ENCODE measurements at places on chromosomes 11 and 22.

- no peak for DNase-seq
Measured at GRCh38 chr11:103537904-103538502, 428.8 kb downstream of the DYNC2H1 start.

DNA sequence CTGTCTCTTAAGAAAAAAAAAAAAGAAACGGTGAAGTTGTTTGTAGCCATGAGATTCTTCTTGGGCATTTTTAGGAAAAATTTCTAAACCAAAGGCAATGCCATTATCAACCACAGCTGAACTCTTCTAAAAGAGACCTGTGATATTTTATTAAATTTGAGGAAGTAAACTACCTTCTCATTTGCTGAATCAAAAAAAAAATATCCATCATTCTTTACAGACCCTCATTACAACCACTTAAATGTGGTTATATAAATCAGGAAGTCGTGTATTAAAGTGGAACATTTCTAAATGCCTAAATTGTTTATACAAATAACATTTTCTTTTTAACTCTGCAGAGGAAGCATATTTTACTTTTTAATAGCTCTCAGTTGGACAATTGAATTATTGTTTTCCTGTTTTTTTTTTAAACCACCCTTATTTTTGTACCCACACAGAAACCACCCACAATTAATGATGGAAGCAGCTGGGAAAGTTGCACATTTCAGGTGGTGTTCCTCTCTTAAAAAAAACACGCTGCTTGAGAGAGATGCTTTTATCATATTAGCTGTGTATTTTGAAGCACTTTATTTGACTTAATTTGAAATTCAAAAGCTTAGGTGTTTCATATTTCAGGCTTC, 91.2 kb downstream of the ARHGAP42 start:
- no peak for DNase-seq

DNA sequence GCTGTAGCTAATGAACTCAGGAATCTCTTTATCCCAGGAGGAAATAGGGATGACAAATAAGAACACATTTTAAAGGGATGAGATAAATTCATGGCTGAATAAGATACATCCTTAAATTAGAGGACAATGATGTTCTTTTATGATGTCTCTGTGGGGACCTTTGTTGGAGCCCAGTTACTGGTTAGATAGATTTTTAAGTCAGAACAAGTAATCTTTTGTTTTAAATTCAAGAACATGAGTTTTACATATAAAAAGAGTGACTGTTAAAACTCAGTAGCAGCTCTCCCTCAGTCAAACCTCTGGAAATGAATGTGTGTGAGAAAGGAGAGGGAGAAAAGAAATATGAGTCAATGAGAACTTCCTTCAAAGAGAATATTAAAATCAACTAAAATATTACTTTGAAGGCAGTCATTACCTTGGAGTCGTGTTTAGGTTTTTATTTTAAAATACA, 241.6 kb downstream of the SWAP70 start:
- DNase-seq = no peak

- DNase-seq = peak; percentile 79
Measured at GRCh38 chr11:124114942-124115781, at the start of gene VWA5A. VWA5A (plus strand) TSS chr11:124115450; CDS start chr11:124117512, 2,062 bp downstream.

- DNase-seq = no peak
Measured at GRCh38 chr11:113332638-113333329, 18.4 kb downstream of the TTC12 start.

DNA sequence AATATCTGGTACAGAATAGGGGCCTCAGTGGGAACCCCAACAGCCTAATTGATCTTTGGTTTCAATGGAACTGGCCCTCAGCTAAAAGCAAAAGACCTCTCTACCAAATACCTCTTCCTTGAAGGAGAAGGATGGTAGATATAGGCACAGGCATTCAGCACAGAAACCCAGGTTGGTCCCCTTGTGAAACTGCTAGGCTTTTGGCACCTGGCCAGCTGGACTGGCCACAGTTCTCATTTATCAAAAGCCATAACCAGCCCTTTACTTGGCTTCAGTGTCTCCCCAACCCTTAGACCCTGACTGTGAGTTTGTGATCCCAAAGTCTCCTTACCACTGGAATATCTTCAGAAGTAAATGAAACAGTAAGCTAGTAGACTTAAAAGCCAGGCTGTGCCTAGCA, 152.9 kb downstream of the TENM4 start:
- no peak for DNase-seq

GRCh38 chr11:109783014-109783413, 310.2 kb upstream of the ZC3H12C start:
- DNase-seq = no peak

DNA sequence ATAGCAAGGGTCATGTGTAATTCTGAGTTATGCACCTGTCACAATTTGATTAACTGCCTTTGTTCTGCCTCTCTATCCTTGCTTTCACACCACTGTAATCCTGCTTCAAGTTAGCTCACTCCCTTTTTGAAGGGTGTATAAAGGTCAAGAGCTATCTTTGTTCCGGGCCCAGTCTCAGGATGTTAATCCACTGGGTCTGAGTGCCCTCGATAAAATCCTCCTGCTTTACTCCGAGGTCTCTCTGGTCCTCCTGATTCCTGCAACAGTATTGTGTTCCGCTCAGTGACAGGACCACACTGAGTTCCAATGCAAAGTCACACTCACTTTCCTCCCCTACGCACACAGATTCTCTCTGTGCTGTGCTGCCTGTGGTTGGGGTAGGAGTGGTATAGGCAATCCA, 186.5 kb downstream of the DYNC2H1 start:
- DNase-seq = no peak

DNA sequence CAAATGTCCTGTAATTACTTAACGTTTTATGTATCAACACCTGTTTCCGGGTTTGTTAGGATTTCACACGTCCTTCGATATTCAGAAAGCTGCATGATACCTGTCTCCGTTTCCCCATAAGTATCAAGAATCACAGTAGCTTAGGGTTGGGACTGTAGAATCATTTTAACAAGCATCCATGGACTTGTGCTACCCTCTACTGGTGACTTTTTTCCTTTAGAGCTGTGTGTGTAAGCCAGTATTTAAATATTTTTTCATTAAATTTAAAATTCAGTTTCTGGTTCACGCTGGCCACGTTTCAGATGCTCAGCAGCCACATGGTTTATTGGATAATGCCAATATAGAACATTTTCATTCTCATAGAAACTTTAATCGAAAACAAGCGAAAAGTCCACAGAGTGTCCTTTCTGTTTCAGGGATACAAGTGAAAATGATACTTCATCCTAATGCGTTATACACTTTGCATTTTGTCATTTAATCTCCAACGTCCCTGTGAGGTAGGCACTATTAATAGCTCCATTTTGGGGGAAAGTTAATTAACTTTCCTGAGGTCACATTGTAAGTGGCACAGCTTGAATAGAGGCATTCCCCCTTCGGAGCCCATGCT, 61.5 kb upstream of the SLC25A18 start:
- DNase-seq = peak; percentile 72

DNA sequence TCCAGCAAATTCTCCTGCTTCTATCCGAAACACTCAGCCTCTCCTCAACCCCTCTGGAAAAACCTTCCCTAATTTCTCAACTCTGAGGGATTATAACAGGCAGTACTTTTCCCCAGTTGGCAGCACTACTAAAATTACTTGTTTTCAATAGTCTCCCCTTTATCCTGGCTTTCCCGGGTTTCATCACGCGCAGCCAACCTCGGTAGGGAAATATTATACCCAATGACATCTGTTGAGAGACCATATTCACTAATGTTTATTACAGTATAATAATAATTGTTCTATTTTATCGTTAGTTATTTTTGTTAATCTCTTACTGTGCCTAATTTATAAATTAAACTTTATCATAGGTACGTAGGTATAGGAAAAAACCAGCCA, 330 bp upstream of the POLD3 start:
- DNase-seq = no peak

DNA sequence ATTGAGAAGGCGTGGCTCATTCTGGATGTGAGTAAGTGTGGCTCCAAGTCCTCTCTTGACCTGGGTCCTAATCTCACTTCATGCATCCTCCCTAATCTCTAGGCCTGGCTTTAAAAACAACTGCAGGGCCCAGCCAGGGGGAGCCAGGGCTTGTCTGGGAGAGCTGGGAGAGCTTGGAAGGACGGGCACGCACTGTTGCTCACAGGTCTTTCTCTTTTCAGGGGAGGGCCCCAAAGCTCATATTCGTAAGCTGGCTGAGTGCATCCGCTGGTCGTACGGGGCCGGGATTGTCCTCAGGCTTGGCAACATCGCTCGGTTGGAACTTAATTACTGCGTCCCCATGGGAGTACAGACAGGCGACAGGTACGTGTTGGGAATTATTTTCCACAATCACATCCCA, 34.1 kb upstream of the PARVB start:
- DNase-seq = no peak

DNA sequence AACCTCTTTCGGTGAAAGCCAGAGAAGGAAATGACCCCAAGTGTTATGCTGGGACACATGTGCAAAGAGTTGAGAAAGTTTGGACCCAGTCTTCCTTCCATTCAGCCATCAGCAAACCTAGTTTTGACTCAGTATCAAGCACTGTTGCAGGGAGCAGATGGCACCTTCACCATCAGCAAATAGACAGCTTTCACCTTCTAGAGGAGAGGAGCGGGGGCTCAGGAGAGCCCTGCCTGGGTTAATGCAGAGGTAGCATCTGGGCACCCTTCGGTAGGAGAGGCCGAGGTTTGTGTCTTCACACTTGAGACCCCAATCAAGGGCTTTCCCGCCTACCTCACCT, 16.2 kb upstream of the MFRP start:
- DNase-seq = no peak

- peak; percentile 68 for DNase-seq
Measured at GRCh38 chr11:63536669-63537292, at the start of gene PLAAT4. PLAAT4 (plus strand) TSS chr11:63536808; CDS start chr11:63536869, 61 bp downstream.

- DNase-seq = no peak
Measured at GRCh38 chr11:37451903-37452302, 853.9 kb upstream of the RAG2 start.

DNA sequence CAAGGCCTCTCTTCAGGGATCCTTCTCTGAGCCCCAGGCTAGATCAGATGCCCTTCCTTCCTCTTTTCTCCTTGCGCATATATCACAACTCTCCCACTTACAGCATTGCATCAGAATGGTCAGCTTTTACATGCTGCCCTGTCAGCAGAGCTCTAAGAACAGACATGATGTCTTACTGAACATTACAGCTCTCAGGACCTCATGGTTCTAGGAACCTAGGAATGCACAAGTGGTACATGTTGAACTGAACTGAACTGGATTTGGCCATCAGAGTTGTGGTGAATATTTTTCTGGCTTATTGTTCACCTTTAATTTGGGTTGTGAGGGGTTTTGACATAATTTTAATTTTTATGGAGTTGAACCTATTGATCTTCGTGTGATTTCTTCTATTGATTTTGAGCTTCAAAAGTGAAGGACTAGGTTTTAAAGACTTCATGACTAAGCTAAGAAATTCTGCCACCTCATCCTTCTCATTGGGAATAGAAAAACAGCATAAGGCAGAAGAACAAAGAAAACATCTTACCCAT, 37.7 kb upstream of the SPON1 start:
- no peak for DNase-seq

GRCh38 chr11:507727-508515, 879 bp upstream of the RNH1 start:
- no peak for DNase-seq

- DNase-seq = no peak
Measured at GRCh38 chr11:2799881-2800654, 85.5 kb downstream of the CDKN1C start.

DNA sequence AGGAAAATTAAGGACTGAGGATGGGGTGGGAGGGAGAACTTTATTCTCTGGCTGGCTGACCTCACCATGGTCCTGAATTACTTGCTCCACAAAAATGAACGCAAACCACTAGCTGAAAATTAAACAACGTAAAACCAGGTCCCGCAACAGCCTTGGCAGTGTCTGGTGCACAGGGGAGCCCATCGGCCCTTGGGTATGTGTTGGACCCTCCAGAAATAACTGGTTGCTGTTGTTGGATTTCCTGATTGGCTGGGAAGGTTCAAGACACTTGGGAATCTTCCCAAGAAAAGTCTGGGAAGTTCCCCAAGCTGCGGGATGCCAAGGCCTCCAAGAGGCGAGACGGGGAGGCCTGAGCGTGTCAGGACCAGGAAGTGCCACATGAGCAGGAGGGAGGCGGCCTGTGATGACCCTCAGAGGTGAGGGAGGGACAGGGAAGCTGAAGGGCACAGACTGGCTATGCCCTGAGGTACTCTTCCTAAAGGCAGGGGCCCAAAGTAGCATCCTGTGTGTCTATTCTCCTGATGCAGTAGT, 10.4 kb upstream of the RASL10A start:
- no peak for DNase-seq

DNA sequence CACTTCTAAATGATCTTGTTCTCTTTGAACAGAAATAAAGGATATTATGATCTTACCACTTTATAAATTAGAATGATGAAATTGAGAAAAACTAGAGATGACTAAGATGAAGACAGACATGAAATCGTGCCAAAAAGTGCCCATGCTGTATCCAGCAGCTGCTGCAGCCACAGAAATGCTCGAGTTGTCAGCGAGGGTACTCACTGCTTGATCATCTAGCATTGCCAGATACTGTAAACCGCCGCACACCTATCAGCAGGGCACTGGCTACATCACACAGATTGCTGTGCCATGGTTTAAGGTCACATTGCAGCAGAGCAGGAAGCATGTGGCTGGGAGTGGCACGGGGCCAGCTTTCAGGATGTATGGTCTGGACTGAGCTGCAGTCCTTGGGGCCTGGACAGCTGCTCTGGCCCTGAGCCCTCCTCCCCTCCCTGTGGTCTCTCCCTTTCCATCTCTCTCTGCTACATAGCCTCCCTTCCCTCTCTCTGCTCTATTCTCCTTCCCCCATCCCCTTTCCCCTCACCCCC, 51.0 kb upstream of the SEPTIN5 start:
- no peak for DNase-seq

GRCh38 chr11:36478700-36479329, 31.3 kb downstream of the TRAF6 start:
- peak; percentile 56 for DNase-seq

GRCh38 chr22:42959576-42960509, 55.1 kb downstream of the PACSIN2 start:
- DNase-seq = no peak

DNA sequence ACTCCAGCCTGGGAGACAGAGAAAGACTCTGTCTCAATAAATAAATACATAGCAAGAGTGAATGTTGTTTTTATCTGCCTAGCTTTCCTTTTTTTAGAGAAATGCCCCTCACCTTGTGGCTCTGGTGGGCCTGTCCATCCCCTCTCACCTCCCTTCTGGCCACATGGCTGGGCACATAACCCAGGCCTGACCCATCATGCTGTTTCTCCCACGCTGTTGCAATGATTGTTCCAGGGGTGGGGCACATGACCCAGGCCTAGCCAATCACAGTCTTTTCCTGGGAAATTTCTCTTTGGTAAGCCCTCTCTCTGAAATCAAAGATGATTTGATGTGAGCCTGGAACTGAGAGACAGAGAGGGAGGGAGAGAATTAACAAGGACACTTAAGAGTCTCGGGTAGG, 5.5 kb upstream of the CYTH4 start:
- DNase-seq = no peak

- DNase-seq = no peak
Measured at GRCh38 chr11:85758026-85758425, 52.9 kb downstream of the SYTL2 start.

- no peak for DNase-seq
Measured at GRCh38 chr11:17581732-17582053, 34.6 kb downstream of the OTOG start.
